Urinary bladder (tissue), 4 donors: ENCODE measurements at places on chromosomes 11 and 22.

DNA sequence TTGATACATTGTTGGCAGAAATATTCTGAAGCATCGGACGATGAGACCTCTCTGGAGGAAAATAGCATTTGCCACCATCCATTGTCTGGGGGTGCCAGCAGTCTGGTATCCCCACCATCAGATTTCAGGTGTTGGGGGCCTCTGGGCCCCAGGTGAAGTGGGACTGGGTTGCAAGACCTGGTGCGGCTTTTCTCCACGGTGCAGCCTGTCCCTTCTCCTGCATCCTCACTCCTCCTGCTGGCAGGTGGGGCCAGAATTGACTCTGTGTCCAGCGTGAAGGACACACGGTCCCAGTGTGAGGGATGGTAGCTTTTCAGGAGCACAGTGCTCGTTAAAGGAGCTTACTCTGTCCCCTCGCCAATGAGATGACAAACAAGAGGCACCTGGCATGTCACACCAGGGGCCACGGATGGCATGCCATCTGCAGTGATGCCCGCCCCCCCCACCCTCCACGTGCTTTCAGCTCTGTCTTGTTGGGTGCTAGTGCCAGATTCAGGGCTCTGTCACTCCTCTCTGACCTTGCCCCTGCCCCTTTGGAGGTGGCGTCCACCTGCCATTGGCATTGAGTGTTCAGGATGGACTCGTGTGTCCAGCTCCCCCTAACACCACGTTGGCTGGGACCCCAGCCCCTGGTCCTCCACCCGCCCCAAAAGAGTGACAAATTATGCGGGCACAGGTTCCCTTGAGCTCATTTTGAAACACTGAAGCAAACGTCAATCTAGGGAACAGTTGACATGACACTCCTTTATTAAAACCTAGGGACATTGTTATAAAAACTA, 62.4 kb downstream of the PARVG start:
- DNase-seq, result no peak

- no peak for DNase-seq
Measured at GRCh38 chr11:121924191-121924590, 191.8 kb downstream of the BLID start.

DNA sequence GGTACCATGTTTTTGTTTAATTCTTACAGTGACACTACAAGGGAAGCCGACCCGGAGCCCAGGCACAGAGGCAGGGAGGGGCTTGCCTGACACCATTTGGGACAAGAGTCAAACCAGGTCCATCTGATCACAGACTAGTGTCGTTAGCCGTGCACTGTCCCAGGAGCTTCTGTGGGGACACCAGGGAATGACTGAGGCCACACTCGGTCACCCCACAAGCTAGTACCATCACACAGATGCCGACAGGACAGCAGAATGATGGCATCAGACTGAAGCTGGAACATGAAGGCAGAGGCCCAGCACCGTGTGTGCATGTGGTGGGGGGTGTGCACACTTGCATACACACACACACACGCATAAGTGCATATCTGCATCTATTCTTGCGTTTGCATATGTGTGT, 61.5 kb upstream of the NECTIN1 start:
- DNase-seq, result no peak

DNA sequence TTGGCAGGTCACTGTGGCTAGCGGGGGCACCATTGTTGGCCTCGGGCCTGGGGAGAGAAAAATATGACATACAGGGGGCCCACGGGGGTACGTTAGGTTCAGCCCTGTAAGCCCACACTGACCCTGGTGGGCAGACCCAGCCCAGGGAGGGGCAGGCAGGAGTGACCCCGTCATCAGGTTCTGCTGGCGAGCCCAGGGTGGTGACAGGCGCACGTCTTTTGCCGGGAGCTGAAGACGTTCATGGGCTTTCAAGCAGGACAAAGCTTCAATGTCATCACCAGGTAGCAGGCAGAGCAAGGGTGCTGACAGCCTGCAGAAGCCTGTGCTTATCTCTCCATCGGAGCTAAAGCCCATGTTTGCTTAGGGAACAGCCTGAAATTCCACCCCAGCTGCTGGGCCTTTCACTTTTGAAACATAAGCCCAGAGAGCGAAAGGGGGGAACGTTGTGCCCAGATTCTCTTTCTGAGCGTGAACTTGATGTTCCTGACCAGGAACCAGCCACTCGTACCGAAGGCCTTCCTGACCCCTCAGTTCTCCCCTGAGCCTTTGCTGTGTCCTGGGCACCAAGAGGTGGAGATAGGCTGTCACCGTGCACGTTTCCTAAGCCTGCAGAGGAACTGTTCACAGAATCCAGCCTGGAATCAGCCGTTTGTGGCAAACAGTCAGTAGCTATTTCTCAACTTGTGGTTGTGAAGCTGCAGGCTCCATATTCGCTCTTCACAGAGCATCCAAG, 74.0 kb upstream of the ATXN10 start:
- DNase-seq, result peak; percentile 56

DNA sequence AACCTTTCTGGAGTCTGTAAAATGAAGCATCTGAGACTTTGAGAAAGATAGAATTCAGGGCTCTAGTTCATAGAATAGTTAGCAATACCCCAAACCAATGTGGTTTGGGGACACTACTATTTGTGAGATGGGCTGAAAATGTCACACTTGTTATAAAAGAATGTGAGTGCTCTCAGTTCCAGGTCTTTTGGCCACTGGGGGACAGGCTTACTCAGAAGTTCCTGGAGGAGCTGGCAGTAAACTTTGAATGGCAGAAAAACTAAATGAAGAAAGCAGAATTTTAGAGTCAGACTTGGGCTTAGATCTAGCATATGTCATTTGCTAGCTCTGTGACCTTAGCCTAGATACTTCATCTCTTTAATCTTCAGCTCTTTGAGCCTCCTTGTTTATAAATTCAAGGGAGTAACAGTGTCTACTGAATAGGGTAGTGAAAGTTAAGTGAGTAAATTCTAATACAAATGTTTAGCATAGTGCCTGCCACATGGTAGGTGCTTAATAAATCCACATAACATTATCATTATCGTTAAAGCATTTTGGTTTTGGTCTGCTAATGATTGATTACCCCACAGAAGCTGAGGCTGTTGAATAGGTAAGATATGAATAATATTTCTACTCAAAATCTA, 3.7 kb downstream of the LYVE1 start:
- DNase-seq, result no peak

DNA sequence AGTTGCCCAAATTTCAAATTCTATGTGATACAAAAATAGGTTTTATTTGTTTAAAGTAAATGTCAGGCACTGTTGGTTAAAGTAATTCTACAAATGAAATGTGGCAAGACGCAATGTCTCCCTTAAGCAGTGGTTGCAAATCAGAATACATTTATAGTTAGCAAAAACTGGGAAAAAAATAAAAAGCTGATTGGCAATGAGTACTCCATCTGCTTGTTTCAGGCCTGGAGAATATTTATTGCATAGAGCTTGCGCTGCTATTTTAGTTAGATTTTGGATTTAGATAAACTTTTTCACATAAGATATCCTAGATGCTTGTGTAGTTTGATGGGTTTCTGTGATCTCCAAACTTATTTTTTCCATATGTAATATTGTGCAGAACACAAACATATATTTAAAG, 224.0 kb upstream of the MPPED2 start:
- DNase-seq, result no peak

GRCh38 chr22:22746061-22746962, 101.9 kb downstream of the GGTLC2 start:
- DNase-seq, result no peak

GRCh38 chr11:69075421-69076128, 26.8 kb downstream of the TPCN2 start:
- DNase-seq, result no peak
